ENCODE measurements at places on chromosomes 3 and 15.

DNA sequence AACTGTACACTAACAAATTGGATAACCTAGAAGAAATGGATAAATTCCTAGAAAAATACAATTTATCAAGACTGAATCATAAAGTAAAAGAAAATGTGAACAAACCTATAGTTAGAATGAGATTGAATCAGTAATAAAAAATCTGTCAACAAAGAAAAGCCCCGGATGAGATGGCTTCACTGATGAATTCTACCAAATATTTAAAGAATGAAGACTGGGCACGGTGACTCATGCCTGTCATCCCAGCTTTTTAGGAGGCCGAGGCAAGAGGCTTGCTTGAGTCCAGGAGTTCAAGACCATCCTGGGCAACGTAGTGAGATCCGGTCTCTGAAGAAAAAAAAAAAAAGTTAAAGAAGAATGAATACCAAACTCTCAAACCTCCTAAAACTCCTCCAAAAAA lies 17.7 kb upstream of the AP4E1 start:
- DNase-seq: no peak

DNA sequence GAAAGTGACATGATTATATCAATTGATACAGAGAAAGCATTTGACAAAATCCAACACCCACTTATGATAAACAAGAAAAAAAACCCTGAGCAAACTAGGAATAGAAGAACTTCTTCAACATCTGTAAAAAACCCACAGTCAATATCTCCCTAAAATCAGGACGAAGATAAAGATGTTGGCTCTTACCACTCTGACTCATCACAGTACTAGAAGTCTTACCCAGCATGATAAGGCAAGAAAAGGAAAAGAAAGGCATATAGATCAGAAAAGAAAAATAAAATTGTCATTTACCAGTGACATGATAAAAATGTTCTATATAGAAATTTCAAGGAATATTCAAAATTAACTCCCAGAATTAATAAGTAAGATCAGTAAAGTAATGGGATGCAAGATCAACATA lies 7.2 kb upstream of the FBXW12 start:
- no peak for DNase-seq

GRCh38 chr15:79815468-79815867 lies 81.3 kb downstream of the MTHFS start:
- DNase-seq: no peak

DNA sequence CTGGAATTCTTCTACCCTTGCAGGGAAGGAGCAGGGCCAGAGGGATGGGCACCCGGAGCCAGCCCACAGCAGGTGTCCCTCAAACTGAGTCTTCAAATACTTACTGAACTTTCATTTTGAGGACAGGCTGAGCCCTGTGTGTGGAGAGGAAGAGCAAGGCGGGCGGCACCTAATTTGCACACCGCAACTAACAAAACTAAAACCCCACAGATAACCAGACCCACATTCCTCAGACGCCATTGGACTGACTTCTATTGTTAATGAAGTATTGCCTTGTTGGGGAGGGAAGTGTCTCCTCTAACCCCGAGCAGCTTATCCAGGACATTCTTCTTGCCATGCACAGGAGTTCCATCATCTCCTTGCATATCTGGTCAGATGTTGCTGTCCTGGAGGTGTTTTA lies 105.2 kb upstream of the NR2E3 start:
- no peak for DNase-seq

GRCh38 chr3:197088370-197088769 lies 58.8 kb upstream of the MELTF start:
- DNase-seq: no peak

- no peak for DNase-seq
These were observed 487.5 kb upstream of the KCNMB2 start for GRCh38 chr3:178048768-178049167.

GRCh38 chr3:130465521-130465920 lies 51.5 kb upstream of the COL6A6 start:
- DNase-seq: no peak

DNA sequence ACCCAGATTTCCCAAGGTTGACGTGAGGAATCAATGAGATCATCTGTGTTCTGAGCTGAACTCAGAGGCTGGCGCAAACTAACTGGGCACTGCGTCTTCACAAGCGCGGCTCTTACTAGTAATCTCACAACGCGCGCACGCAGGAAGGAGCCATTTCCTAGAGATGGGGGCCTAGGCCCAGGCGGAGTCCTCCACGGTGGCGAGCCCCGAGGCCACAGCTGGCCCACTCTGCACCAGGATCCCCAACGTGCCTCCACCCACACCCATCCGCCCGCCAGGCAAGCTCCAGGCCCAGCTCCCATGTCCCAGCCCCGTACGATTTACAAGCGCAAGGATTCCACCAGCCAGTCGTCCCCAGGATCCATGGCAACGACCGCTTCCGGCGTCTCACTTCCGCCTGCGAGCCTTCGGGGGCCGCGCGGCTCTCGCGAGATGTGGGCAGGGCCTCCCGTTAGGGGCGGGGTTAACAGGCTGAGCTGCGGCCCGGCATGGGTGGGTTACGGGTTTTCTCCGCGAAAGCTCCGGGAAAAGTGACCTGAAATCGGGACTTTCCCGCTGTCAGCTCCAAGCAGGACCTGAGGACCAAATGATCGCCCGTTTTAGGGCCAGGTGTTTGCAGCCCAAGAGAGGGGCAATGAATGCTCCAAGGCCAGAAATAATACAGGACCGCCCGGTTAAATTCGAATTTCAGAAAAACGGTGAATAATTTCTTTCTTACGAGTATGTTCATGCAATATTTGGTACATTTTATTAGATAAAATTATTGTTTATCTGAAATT lies at the start of gene WDR73:
Gene WDR73, minus strand, starts transcription at position 374 of the 779 bp plus-strand sequence. Its CDS starts 9 bp downstream, at position 365.
- DNase-seq: peak; percentile 99

Measured in right forelimb (tissue), 1 donor.